GM13977 (cell line): ENCODE measurements at places on chromosomes 3 and 15.

- no peak for DNase-seq
These were observed 58.1 kb downstream of the CD200 start for GRCh38 chr3:112390783-112391641.

GRCh38 chr3:122687298-122687697 is 6.7 kb downstream of the PARP14 start:
- DNase-seq, result no peak

DNA sequence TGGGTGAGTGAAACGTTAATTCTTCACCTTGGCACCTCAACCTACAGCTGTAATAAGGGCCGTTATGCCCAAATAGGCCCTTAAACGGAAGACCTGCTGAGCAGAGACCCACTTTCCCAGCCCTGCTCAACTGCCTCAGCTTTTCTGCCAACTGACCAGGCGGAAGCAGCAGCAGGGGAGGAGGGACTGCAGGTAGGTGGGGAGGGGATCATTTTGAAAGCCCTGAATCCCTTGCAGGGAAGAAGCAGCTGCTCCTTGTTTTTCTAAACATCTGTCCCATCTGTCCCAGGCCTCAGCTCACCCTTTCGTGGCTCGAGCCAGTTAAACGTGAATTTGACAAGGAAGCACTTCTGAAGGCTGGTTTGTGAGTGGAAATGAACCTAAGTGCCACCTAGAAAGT is 978 bp upstream of the CMC1 start:
- DNase-seq, result no peak

GRCh38 chr3:156240642-156241041 is 120.3 kb downstream of the KCNAB1 start:
- no peak for DNase-seq

GRCh38 chr3:98026425-98027084 is 8.6 kb downstream of the GABRR3 start:
- DNase-seq, result no peak

GRCh38 chr3:168495270-168495669 is 399.5 kb upstream of the GOLIM4 start:
- no peak for DNase-seq

GRCh38 chr15:37758412-37758811 is 176.0 kb upstream of the TMCO5A start:
- DNase-seq, result no peak

- no peak for DNase-seq
These were observed 49.4 kb downstream of the NKIRAS1 start for GRCh38 chr3:23867400-23867799.

- no peak for DNase-seq
These were observed 284.2 kb upstream of the TPM1 start for GRCh38 chr15:62758126-62758951.

DNA sequence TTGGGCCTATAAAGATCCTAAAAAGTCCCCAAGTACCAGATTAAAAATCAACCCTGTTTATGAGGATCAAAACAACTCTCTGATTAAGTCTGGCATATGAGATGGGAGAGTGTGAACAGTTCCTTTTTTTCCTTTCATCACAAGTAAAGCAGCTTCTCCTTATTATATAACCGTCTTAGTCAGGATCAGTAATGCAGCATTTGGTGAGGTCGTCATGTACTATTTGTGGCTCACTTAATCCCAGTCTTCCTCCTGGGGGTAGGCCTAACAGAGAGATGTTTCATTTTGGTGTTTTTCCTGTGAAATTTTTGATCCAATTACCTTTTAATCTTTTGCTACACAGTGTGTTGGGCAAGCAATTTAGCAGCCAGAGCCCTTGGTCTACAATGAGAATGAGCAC is 333.1 kb upstream of the KCNMB2 start:
- no peak for DNase-seq

DNA sequence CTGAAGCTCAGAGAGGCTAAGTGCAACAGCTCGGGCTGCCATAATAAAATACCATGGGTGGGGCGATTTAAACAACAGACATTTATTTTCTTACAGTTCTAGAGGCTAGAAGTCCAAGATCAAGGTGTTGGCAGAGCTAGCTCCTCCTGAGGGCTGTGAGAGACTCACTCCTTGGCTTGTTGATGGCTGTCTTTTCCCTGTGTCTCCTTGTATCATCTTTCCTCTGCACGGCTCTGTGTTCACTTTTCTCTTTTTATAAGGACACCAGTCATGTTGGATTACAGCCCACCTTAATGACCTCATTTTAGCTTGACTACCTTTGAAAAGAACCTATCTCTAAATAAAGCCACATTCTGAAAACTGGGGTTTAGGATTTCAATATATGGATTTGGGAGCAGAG is 129.7 kb downstream of the RPL22L1 start:
- no peak for DNase-seq

DNA sequence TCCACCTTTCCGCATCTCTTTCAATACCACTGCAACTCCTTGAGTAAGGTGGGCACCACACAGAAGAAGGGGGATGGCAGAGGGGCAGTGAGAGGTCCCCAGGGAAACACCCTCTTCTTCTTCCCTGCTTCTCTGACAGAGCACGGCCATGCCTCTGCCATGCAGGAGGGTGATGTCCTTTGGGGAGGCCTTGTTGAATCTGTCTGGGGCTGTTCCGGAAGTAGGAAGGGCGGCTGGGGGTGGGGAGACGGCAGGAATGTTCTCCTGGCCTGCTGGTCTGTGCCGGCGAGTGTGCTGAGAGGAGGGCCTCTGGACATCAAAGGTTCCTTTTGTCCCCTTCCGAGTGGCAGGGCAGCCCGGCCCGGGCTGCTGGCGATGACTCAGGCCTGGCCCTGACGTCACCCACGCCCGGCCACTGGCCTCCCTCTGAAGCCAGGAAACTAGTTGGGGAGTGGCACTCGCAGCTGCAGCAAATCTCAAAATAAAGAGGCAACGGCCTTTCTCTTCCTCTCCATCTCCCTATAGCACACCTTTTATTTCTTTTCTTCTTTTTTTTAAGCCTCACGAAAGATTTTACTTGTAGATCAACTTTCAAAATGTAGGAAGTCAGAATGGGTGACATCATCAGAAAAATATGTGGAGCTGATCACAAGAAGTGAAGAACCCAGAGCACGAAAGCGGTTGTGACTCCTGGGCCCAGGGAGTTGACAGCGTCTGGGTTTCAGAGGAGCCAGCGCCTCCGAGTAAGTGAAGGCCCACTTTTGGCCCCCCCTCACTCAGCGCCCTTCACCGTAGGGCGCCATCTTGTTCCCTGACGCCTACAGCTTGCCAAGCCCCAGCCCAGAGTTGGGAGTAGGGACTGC is at the start of gene ZBTB38:
Gene ZBTB38 (plus strand): TSS at position 443 of the 863 bp plus-strand sequence. CDS start 73,885 bp downstream, outside the sequence.
- DNase-seq, result no peak

GRCh38 chr3:174169736-174170135 is 689.4 kb upstream of the NAALADL2 start:
- no peak for DNase-seq

GRCh38 chr3:124142389-124142970 is 150.6 kb upstream of the ROPN1 start:
- DNase-seq, result no peak

DNA sequence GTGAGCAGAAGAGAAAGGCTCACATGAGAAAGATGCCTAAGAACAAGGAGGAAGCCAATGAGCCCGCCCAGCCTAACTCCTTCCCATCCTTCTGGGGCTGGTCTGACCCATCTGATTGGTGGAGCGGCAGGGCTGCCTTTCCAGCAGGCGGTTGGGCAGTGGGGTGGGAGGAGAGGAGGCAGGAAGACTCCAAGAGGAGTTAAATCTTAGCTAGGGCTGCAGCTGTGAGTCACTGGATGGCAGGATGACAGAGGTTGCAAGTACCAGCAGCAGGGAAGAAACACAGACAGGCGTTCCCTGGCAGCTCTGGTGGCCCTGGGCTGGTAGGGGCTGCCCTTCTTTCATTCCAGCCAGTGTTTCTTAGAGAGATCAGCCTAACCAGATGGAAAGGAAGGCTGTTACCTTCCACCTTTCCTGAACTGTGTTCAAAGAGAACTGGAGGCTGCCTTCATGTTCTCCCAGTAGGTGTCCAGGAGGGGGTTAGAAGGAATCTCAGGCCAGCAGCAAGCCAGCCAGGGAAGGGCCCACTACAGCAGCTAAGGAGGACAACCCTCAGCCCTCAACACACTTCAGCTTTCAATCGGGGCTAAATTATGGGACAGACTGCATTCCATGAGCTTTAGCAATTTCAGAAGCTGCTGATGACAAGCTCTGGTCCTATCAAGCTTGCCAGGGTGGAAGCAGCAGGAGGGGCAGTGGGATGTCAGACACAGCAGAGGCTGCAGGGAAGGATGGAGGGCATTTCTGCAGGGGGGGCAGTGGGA is 50.3 kb downstream of the CHSY1 start:
- DNase-seq, result no peak

GRCh38 chr3:122257644-122258364 is 67.2 kb upstream of the CSTA start:
- no peak for DNase-seq

- DNase-seq, result no peak
These were observed 14.4 kb downstream of the TM4SF1 start for GRCh38 chr3:149363053-149363452.

DNA sequence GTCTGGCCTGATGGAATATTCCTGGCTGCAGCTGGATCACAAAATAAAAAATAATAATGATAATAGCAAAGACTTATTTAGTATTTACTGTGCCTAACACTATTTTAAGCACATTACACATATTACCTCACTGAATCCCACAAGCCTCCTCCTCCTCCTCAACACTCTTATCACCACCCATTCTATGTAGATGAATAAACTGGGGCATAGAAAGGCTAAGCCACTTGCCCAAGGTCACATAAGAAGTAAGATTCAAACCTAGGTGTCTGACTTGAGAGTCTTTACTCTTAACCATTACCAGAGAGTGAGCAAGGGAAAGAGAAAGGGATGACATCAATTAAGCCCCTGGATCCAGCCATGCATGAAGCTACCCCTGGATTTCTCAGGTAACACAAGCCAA is 493.1 kb downstream of the SHQ1 start:
- no peak for DNase-seq

DNA sequence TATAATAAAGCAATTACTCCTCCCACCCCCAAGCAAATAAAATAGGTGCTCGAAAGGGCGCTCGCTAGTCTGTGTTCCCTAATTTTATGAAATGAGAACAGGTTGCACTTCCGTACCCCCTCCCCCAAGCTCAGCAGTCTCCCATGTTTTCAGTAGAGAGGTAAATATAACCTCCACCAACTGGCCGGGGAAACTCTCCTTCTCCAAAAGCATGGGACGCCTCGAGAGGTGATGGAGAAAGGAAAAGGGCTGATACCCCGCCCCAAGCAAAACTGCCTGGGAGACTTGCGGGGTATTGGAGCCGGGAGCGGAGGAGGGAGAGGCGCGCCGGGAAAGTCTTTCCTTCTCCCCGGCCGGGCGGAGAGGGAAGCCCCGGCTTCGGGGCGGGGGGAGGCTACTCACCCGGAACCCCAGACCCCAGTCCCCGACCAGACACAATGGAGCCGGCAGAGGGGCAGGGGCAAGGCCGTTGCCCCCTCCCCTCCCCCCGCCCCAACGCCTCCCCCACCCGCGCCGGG is 605 bp downstream of the DCUN1D1 start:
- no peak for DNase-seq

DNA sequence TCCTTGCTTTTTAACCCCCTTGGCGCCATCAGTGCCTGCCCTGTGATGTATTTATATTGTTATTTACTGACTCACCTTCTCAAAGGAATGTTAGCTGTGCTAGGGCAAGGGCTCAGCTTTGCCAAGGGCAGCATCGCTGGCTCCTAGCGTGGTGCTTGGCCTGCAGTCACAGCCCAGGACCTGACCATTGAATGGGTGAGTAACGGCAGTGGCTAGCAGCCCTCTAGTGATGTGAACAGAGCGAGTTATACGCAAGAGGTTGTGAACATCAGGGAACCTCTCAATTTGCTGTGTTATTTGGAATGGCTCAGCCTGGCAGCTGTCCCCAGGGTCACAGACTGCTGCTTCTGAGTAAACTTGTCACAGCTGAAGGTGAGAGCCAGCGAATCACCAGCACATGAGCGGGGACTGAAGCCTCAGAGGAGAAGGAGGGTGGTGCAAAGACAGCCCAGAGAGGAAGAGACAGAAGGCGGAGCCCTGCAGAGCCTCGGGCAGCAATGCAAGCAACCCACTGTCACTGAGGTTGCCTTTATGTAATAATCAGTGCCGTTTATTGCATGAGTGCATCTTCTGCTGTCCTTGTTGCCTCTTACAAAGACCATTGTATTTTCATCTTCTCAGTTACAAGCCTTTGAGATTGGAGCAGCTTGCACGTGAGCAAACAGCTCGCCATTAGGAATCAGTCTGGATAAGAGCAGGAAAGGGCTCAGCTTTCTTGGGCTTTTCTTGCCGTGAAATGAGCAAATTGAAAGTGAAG is 158.3 kb downstream of the SLCO3A1 start:
- DNase-seq, result no peak

- DNase-seq, result peak; percentile 59
These were observed 9.5 kb upstream of the TRIM69 start for GRCh38 chr15:44726568-44727484.

GRCh38 chr3:107881509-107881908 is 209.3 kb downstream of the CD47 start:
- no peak for DNase-seq

- DNase-seq, result peak; percentile 76
These were observed 39.7 kb downstream of the GLDN start for GRCh38 chr15:51380999-51381806.

DNA sequence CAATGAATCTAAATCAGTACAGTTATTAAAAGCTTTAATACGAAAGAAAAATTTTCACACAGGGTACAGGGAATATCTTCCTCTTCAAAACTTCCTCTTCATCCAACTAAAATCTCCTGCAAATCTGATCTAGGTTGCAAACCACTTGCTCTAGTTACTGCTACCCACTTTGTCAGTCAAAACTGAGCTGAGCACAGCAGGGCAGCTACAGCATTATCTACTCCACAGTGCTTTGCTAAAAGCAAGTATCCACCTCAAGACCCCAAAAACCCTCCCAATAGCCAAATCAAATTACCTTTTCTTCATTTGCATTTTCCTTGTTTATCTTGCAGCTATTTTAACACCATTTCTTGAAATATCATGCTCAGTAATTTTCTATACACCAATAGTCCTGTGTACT is 14.7 kb downstream of the ZNF280D start:
- no peak for DNase-seq

GRCh38 chr3:131957511-131957910 is 77.3 kb downstream of the CPNE4 start:
- DNase-seq, result no peak

GRCh38 chr3:53180305-53181023 is 19.5 kb downstream of the PRKCD start:
- peak; percentile 88 for DNase-seq

DNA sequence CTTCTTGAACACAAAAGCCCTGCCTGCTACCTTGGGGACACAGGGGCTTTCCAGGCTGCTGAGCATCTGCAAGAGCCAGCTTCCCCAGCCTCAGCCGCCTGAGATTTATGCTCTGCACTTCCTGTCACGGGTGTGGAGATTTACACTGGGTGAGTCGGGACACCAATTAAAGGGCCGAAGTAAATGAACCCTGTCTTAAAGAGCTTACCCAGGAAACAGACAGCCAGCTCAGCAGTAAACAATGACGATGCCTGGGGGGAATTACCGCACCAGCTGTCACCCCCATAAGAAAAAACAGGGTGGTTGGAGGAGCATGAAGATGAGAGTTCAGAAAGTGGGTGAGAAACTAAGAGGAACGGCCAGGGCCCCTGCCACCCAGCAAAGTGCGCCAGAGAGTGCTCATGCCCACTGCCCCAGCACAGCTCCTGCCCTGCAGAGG is 37.5 kb upstream of the IQSEC1 start:
- DNase-seq, result peak; percentile 85

- no peak for DNase-seq
These were observed 74.0 kb downstream of the MCF2L2 start for GRCh38 chr3:183354325-183354831.
